ENCODE measurements at places on chromosomes 7 and 10. TPM values are rescaled to one million over a fixed set of nuclear protein-coding genes. Genes with fewer than 3 reads are reported as not detected.

BICC1 gene
- total RNA-seq: 0.49 TPM

PTPRN2 gene
- 3.5 TPM for total RNA-seq

NACAD gene
- not detected for total RNA-seq

HMX3 gene
- 3.9 TPM for total RNA-seq

ABCB4 gene
- total RNA-seq: 0.07 TPM

SYNPO2L gene
- not detected for total RNA-seq

CLDN3 gene
- 1.7 TPM for total RNA-seq

GPNMB gene
- 2.7 TPM for total RNA-seq

LRMDA gene
- 0.95 TPM for total RNA-seq

HOXA5 gene
- 7.5 TPM for total RNA-seq

PLEKHA1 gene
- total RNA-seq: 19.6 TPM

TMEM26 gene
- not detected for total RNA-seq

TMEM273 gene
- total RNA-seq: not detected

OPN4 gene
- not detected for total RNA-seq

ZNF487 gene
- total RNA-seq: 5.4 TPM

GPRIN2 gene
- total RNA-seq: not detected

COL13A1 gene
- total RNA-seq: 0.20 TPM

GDF2 gene
- total RNA-seq: not detected

TACR2 gene
- not detected for total RNA-seq

MAGI2 gene
- 1.7 TPM for total RNA-seq

ARMS2 gene
- not detected for total RNA-seq

TSPAN12 gene
- total RNA-seq: 9.1 TPM

SAMD9L gene
- 4.7 TPM for total RNA-seq

SH2D4B gene
- total RNA-seq: not detected

SLC18A2 gene
- total RNA-seq: not detected

AOAH gene
- total RNA-seq: 0.10 TPM

HOXA6 gene
- total RNA-seq: 8.3 TPM

TDRD1 gene
- not detected for total RNA-seq

STEAP1 gene
- 3.8 TPM for total RNA-seq

TFPI2 gene
- total RNA-seq: 998 TPM

CAMK2B gene
- 0.15 TPM for total RNA-seq

THAP5 gene
- total RNA-seq: 43.7 TPM

NKX1-2 gene
- total RNA-seq: 0.02 TPM

POLR2J gene
- 42.4 TPM for total RNA-seq

PRKG1 gene
- 0.81 TPM for total RNA-seq

CACNB2 gene
- total RNA-seq: 2.5 TPM

GIMAP5 gene
- total RNA-seq: not detected

PDE6C gene
- not detected for total RNA-seq

ARL3 gene
- total RNA-seq: 5.1 TPM

RNF32 gene
- total RNA-seq: 1.4 TPM

KIAA1217 gene
- 4.7 TPM for total RNA-seq

DYDC2 gene
- not detected for total RNA-seq

TSPAN15 gene
- 10.9 TPM for total RNA-seq

SDHAF3 gene
- total RNA-seq: 37.3 TPM

RGS10 gene
- total RNA-seq: 39.1 TPM

VWDE gene
- 3.1 TPM for total RNA-seq

ZNF398 gene
- 10.2 TPM for total RNA-seq

ZNF488 gene
- not detected for total RNA-seq

CUBN gene
- 0.67 TPM for total RNA-seq

HIPK2 gene
- total RNA-seq: 24.3 TPM

GRID1 gene
- 0.05 TPM for total RNA-seq

H2BK1 gene
- not detected for total RNA-seq

CRHR2 gene
- total RNA-seq: not detected

Measured in NCI-H460 (cell line).